ENCODE measurements at places on chromosomes 2 and 18.

- no peak for DNase-seq
Observed at GRCh38 chr2:121359716-121360565, 74.9 kb upstream of the TFCP2L1 start.

GRCh38 chr2:3468296-3468988, 50.9 kb downstream of the ADI1 start:
- no peak for DNase-seq

- DNase-seq: no peak
Observed at GRCh38 chr2:215619022-215619958, 183.4 kb upstream of the FN1 start.

DNA sequence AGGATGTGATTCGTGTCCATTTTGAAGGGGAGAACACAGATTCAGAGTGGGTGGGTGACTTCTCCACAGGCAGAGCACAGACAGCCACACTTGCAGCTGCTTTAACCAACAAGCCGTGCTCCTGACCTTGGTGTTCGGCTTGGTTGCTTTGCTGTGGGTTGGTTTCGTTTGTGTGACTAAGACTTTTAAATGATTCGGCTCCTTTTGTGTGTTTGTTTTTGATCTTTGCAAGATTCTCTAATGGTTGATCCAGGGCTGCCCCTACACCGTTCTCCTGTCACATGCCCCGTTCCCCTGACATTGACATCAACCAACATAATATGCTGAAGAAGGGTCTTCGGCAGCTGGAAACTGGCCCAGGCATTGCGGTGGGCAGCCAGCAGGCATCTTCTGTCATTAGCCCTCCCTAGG, 95.9 kb upstream of the MBOAT2 start:
- DNase-seq: no peak

GRCh38 chr2:184540246-184540789, 58.0 kb upstream of the ZNF804A start:
- DNase-seq: no peak

DNA sequence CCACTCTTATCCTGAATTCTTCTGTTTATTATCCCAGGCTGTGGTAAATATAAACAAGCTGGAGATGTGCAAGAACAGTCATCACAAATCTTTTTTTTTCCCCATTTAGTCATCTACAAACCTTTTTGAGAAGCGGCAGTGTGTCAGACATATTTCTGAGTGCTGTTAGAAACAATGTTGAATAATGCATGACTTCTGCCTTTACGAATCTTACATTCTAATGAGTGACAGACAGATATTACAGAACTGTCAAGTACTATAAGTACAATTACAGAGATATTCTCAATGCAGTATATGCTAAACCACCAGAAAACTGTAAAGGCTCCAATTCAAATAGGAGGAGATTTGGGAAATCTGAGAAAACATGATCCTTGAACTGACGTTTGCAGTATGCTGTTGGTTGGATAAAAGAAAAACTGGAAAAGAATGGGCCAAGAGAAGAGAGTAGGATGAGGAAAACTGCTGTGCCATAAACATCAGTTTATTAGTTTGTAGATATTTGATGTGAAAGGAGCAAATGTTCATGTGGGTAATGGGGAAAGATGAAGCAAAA, 379.5 kb upstream of the SLC8A1 start:
- no peak for DNase-seq

- no peak for DNase-seq
Observed at GRCh38 chr18:7512348-7512747, 54.8 kb upstream of the PTPRM start.

DNA sequence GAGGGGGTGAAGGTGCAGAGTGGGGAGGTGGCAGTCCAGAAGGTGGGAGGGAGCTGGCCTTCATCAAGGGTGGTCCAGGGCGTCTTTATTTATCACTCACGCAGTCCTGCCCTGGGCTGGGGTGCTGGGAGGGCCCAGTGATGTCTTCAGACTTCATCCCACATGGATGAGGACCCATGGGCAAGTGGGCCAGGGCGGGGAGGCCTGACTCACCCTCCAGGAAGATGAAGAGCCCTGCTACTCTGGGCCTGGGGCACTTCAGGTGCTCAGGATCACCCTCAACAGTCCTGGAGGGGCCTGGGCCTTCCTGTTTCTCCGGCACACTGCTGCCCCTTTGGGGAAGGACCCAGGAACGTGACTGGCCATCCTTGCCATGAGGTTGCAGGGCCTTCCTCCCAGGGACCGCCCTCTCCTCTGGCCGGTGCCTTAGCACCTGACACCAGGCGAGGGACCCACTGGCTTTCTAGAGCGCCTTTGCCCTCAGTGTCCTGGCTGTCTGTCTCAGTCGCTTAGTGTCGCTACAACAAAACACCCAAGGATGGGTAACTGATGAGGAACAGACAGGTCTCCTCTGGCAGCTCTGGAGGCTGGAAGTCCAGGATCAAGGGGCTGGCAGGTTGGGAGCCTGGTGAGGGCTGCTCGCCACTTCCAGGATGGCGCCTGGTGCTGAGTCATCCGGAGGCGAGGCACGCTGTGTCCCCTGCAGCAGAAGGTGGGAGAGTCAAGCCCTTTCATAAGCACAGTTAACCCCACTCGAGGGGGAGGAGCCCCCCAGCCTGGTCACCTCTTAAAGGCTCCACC, 57.8 kb upstream of the HS6ST1 start:
- DNase-seq: no peak

DNA sequence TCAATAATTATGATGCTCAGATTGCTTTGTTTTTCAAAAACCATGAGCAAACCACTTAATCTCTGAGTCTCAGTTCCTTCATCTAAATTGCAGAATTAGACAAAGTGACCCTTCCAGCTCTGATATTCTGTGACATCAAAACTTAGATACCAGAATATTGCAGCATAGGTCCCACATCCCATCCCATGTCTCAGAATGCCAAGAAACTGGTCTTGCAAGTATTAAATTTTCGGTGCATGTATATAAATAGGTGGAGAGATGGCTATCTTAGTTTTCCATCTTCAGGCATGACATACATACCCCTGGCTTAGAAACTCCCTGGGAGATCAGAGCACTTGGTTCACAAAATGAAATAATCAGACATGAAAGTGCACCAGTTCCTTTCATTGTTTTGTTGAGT, 39.8 kb downstream of the WDR75 start:
- no peak for DNase-seq

GRCh38 chr18:35432565-35433001, 55.4 kb upstream of the ZNF396 start:
- DNase-seq: no peak

- DNase-seq: no peak
Observed at GRCh38 chr2:102417946-102418345, 5.0 kb upstream of the IL18RAP start.

GRCh38 chr18:52341608-52342381, 1.8 kb downstream of the DCC start:
- no peak for DNase-seq

GRCh38 chr18:50671376-50671775, 111.5 kb downstream of the MAPK4 start:
- no peak for DNase-seq

- DNase-seq: no peak
Observed at GRCh38 chr2:122706757-122707223, 951.3 kb downstream of the TSN start.

Measured in amniotic stem cell (primary cell).